ENCODE measurements at places on chromosomes 2 and 18.

- no peak for DNase-seq
Observed at GRCh38 chr2:150585221-150585971, 97.9 kb upstream of the RND3 start.

DNA sequence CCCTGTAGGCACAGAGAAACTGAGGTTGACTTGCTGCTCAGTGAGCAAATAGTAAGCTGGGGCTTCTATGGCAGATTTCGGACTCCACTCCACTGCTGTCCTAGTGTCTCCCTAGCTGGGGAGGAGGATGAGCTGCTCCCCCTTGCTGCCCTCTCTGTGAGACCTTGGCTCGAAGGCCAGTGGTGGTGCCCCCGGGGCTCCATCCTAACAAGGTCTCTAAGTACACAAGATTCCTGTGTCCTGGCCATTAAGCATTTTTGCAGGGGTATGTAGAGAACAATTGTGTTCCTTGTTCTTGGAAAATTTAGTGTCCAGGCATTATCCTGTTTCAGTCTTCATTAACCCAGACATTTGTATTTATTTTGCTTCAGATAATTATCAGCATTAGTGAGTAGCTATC, 21.3 kb upstream of the BCL2L11 start:
- no peak for DNase-seq

- peak; percentile 3 for DNase-seq
Observed at GRCh38 chr2:121974897-121975661, 219.6 kb downstream of the TSN start.

- no peak for DNase-seq
Observed at GRCh38 chr2:7098816-7099215, 181.6 kb downstream of the RNF144A start.

GRCh38 chr2:212958133-212958532, 193.3 kb downstream of the IKZF2 start:
- no peak for DNase-seq

DNA sequence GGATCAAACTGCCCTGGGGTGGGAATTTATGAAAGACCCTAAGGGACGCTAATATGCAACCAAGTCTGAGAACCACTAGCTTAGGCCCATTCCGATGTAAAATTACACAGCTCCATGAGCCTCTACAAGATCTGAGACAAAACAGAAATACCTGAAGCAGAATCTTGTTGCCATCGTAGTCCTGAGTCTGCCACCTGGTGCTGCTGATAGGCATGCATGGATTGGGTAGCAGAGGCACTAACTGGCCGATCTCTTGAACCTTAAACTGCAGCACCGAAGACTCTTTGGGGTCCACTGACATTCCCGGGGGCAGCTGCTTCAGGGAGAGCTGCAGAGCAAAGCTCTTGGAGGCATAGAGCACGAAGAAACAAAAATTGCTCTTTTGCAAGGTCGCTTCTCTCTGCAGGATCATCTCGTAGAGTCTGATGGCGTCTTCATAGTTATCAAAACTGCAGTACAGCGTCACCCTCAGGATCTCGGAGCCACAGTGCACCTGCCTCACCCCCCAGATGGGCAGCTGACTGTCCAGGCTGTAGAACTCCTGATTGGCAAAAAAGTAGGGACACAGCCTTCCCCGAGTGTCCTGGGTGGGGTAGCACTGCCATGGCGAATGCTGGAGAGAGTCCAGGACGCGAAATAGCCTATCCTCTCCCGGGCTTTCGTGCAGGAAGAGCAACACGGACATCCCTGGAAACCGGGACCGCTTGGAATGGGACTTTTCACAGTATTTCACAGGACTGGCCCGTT, 848 bp downstream of the FAM124B start:
- DNase-seq, result no peak

DNA sequence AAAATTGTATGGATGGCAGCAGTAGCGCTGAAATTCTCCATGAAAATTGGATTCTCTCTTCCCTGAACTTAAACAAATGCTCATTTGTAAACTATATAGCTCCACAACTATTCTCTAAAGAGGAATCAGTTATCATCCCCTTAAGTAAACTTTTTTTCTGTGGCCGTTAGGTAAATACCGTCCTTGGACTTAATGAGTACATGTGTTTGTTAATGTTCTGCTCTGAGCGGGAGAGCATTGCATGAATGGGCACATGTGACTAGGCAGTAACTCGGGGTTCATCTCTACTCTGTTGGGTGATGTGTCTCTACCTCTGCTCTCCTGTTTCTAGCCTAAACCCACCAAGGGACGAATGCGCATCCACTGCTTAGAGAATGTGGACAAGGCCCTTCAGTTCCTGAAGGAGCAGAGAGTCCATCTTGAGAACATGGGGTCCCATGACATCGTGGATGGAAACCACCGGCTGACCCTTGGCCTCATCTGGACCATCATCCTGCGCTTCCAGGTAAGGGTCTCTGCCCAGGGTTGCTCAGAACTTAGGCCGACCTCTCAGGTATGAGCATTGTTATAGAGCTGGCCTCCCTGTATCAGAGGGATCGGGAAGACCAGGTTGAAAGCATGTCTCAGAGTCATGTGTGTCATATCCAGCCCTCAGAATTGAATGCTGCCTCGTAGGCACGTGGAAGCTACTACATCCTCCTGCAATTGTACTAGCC, 111.5 kb upstream of the EML6 start:
- DNase-seq, result no peak

DNA sequence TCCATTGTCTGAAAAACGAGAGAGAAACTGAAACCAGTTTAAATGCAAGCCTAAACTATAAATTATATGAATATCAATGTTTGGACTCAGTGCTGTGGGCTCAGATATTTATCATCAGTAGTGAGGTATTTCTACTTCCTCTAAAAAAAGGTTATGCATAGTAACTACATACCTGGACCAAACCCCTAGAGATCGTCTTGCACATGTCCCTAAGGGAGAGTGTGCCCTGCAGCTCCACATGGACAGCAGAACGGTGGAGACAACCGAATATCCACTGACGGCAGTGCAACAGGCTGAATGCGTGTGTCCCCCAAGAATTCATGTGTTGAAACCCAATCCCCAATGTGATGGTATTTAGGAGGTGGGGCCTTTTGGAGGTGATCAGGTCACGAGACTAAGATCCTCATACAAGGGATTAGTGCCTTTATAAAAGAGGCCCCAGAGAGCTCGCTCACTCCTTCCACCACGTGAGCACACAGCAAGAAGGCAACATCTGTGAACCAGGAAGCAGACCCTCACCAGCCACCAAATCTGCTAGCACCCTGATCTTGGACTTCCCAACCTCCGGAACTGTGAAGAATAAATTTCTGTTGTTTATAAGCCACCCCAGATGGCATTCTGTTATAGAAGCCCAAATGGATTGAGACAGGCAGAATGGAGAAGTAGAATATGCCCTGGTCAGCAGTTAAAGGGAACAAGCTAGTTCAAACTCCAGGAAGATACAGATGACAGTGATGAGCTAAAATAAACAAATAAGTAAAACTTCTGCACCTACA, 208.4 kb downstream of the ANAPC1 start:
- no peak for DNase-seq

GRCh38 chr18:48418539-48419276, 9.5 kb upstream of the ZBTB7C start:
- peak; percentile 39 for DNase-seq

DNA sequence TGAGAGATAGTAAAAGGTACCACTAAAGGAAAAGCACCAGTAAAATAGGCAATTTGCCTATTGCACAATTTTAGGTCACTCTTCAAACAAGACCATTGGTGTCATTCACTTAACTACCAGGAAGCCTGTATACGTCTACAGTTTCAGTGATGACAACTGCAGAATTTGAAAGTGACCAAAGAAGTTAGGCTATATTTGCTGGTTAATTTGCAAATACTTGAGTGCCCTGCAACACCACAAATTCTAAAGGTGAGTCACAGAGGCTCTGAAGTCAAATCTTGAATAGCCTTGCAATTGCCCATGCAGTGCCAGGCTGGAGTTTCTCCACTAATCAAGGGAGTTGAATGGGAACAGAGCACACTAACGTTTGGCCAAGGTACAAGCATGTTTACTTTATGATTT, 128.7 kb upstream of the CCDC68 start:
- DNase-seq, result no peak

DNA sequence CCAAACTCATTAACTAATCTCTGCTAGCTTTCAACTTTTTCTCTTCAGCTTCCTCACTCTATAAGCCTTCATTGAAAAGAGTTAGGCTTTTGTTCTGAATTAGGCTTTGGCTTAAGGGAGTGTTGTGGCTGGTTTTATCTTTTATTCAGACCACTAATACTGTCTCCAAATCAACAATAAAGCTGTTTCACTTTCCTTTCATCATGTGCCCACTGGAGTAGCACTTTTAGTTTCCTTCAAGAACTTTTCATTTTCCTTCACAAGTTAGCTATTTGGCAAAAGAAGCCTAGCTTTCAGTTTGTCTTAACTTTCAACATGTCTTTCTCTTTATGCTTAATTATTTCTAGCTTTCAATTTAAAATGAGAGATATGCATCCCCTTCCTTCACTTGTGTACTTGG, 271.7 kb upstream of the FSIP2 start:
- DNase-seq, result no peak

- DNase-seq, result no peak
Observed at GRCh38 chr2:179050755-179051154, 818 bp upstream of the CCDC141 start.

- no peak for DNase-seq
Observed at GRCh38 chr2:47078541-47079482, 76.3 kb downstream of the STPG4 start.

DNA sequence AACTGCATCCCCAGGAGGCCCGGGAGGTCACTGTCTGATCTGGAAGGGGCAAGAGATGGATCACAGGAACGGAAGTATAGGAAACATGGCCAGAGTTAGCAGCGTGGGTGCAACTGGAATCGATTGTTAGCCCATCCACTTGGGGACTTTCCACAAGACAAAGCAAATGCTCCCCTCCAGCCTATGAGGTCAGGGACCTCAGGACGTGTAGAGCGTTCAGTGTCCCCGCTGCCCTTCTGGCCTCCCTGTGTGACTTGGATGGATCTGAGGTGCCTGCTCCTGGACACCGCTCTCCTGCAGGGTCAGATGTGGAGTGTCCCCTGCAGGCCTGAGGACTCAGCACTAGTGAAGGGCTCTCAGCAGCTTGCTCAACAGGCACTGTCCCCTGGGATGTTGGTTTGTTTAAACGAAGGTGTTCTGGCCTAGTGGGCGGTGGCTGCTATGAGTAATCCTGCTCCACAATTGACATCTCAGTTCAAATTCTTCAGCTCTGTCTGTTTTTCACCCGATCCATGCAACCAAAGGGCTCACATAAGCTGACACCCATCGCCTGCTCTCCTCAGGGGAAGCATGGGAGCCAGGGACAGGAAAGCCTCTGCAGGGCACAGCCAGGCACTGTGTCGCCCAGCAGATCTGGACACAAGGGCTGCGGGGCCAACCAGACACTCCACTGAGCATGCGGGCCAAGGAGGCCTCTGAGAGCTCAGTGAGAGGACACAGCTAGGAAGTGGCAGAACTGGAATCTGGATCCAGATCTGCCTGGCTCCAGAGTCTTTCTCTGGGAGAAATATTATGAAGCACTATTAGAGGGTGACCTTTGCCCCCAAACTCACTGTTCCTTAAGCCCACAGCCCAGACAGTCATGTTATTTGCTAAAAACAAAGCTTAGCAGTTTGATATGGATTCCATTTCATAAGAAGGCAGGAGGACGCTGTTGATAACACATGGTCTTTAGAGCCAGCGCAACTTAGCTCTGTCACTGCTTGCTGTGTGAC, 78.5 kb downstream of the RHOB start:
- DNase-seq, result peak; percentile 92

DNA sequence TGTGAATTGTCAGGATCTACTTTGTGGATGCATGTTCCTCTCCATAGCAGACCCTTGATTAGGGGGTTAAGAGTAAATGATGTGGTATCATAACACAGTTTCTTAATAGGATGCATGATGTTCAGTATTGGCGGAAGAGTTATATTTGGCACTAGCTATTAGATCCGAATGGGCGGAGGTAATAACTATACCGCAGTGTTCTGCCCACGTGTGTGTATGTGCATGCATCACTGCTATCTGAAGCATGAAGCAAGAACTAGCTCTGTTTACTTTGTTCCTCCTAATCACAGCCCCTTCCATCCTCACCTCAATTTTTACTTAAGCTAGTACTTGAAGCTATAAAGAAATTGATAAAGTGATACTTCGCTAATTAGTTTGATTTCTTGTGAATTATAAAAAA, 159.6 kb upstream of the NOSTRIN start:
- DNase-seq, result no peak

- no peak for DNase-seq
Observed at GRCh38 chr2:120321721-120322284, 24.1 kb upstream of the INHBB start.

- peak; percentile 27 for DNase-seq
Observed at GRCh38 chr2:190947711-190948251, 66.2 kb downstream of the STAT1 start.

GRCh38 chr2:127185093-127185492, 35.0 kb downstream of the CYP27C1 start:
- DNase-seq, result no peak

- no peak for DNase-seq
Observed at GRCh38 chr2:37550190-37550589, 121.3 kb downstream of the CDC42EP3 start.

GRCh38 chr2:132033365-132033764, 128.4 kb downstream of the ANKRD30BL start:
- no peak for DNase-seq

DNA sequence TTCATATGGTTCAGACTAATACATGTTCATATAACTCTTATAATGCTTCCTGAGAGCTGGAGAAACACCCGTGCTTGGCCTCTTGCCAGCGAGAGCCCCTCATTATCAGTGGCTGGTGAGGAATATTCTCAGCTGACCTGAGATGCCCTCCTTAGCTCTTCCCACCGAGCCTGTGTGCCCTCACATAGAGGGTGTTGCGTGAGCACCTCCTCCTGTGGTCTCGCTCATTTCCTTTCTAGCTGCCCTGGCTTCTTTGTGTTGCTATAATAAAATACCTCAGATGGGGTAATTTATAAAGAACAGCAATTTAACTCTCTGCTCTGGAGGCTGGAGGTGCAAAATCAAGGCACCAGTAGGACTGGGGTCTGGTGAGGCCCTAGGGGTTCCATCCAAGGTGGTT, 80.5 kb upstream of the ALKAL2 start:
- no peak for DNase-seq

DNA sequence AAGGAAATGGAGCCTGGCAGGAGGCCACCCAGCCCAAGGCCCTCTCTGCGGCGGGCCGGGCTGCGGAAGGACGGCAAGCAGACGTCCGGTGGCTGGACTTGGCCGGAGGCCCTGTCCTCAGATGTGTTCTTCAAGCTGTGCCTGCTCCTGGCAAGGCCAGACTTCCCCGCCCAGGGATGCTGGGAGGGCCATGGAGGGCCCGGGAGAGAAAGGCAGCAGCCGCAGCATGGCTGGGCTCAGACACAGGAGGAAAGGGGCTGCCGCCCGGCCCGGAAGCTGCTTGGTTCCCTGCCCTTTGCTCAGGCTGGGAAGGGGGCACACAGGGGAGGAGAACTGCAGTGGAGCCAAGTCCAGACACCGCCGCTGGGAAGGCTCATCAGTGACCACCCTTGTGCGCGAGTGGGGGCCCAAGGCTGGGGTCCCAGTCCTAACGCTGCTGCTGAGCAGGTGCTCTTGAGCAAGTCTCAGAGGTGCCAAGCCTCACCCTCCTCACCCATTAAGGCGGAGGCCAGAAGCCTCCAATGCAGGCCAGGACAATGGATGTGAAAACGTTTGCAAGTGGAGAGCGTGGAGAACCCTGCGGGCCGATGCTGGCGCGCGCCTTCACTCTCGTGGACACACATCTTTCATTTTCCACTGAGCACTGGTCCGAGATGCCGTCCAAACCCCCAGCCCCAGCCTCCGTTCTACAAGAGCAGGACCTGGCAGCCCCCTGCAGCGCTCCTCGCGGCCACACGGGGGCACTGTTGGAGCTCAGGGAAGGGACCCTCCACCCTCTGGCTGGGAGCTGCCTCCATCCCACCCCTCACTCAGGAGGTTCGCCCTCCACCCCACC, 7.9 kb downstream of the CROCC2 start:
- peak; percentile 61 for DNase-seq
